ENCODE measurements at places on chromosomes 12 and 14.

- H3K27ac ChIP-seq: peak overlapping the region; percentile 100
- H3K4me1 ChIP-seq: peaks cover 97% of the 10 kb centered on the region
- no peaks in the 10 kb centered on the region for H3K27me3 ChIP-seq
- no peak for DNase-seq
These were observed 31.0 kb downstream of the CCDC85C start for GRCh38 chr14:99573000-99573330.

- H3K4me3 ChIP-seq: no peak overlapping the region
- H3K27me3 ChIP-seq: peaks cover 25% of the 10 kb centered on the region
- no peak overlapping the region for H3K27ac ChIP-seq
- no peak for DNase-seq
- peaks cover 18% of the 10 kb centered on the region for H3K4me1 ChIP-seq
These were observed 11.5 kb downstream of the C1S start for GRCh38 chr12:7072035-7072434.

GRCh38 chr12:105072888-105073488, 11.3 kb downstream of the ALDH1L2 start:
- H3K4me1 ChIP-seq: no peaks in the 10 kb centered on the region
- H3K4me3 ChIP-seq: no peak overlapping the region
- H3K36me3 ChIP-seq: no peaks in the 10 kb centered on the region
- H3K27me3 ChIP-seq: no peaks in the 10 kb centered on the region
- H3K27ac ChIP-seq: no peak overlapping the region

DNA sequence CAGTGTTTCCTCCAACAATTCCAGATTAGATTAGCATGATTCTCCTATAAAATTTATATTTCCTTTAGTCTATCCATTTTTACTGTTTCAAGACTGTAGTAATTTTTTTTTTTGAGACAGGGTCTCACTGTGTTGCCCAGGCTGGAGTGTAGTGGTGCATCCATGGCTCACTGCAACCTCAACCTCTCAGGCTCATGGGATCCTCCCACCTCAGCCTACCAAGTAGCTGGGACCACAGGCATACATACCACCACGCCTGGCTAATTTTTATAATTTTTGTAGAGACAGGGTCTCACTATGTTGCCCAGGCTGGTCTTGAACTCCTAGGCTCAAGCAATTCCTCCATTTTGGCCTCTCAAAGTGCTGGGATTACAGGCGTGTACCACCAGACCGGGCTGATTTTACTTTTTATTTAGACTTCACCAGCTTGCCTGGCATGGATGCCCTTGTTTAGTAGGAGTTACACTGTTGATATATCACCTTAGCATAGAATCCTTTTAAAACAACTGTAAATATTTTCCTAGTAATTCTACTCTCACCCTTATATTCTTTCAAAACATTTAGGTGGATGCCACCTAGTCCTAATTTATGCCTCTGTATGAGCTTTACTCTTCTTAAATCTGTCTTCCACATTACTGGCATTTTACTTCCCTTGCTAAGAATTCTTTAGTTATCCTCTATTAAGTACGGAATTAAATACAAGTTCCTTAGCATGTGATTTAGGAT, 55.8 kb upstream of the LIMA1 start:
- H3K4me1 ChIP-seq: no peaks in the 10 kb centered on the region
- no peak overlapping the region for H3K4me3 ChIP-seq
- H3K27ac ChIP-seq: no peak overlapping the region
- H3K27me3 ChIP-seq: no peaks in the 10 kb centered on the region

- no peak for DNase-seq
- peaks cover 3% of the 10 kb centered on the region for H3K36me3 ChIP-seq
- H3K27me3 ChIP-seq: no peaks in the 10 kb centered on the region
- no peaks in the 10 kb centered on the region for H3K4me1 ChIP-seq
- no peak overlapping the region for H3K27ac ChIP-seq
These were observed 870.6 kb downstream of the TMEM121 start for GRCh38 chr14:106396999-106397398.

DNA sequence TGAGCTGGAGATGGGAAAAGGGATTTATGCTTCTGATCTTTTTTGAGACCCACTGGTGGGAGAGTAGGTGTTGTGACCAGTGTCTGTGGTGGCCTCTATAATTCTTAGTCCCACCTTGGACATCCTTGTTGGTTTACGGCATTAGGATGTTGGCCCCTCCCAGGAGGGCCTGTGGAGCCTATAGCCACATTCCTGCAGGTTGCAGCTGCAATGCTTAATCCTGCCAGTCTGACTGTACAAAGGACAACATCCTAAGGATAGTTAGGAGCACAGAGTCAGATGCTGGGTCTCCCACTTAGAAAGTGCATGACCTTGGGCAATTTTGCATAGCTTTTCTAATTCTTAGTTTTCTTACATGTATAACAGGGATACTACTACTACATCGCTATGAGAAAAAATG, 150.9 kb upstream of the SLC38A2 start:
- peaks cover 5% of the 10 kb centered on the region for H3K36me3 ChIP-seq
- H3K4me1 ChIP-seq: peaks cover 45% of the 10 kb centered on the region
- H3K27ac ChIP-seq: peak overlapping the region; percentile 90

- no peak for DNase-seq
- H3K36me3 ChIP-seq: no peaks in the 10 kb centered on the region
- no peak overlapping the region for H3K27ac ChIP-seq
- peak overlapping the region; percentile 90 for H3K4me3 ChIP-seq
- peaks cover 48% of the 10 kb centered on the region for H3K4me1 ChIP-seq
These were observed 1.4 kb downstream of the ARL6IP4 start for GRCh38 chr12:122981587-122982476.

GRCh38 chr12:96132819-96133218, 61.4 kb upstream of the ELK3 start:
- no peak overlapping the region for H3K4me3 ChIP-seq
- peaks cover 3% of the 10 kb centered on the region for H3K27me3 ChIP-seq
- peaks cover 9% of the 10 kb centered on the region for H3K4me1 ChIP-seq
- H3K36me3 ChIP-seq: no peaks in the 10 kb centered on the region
- DNase-seq: no peak
- H3K27ac ChIP-seq: no peak overlapping the region

DNA sequence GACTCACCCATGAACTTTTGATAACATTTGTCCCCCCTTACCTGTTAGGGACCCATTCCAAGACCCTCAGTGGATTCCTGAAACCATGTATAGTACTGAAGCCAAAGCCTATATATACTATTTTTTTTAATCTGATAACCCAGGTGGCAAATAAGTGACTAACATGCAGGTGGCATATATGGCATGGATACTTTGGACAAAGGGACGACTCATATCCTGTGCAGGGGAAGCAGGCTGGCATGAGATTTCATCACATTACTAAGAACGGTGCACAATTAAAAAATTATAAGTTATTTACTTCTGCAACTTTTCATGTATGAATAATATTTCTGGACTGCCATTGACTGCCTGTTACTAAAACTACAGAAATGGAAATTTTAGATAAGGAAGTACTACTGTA, 880.1 kb upstream of the FBXO33 start:
- H3K4me1 ChIP-seq: peaks cover 10% of the 10 kb centered on the region
- no peak overlapping the region for H3K27ac ChIP-seq
- H3K27me3 ChIP-seq: no peaks in the 10 kb centered on the region
- peaks cover 7% of the 10 kb centered on the region for H3K36me3 ChIP-seq

DNA sequence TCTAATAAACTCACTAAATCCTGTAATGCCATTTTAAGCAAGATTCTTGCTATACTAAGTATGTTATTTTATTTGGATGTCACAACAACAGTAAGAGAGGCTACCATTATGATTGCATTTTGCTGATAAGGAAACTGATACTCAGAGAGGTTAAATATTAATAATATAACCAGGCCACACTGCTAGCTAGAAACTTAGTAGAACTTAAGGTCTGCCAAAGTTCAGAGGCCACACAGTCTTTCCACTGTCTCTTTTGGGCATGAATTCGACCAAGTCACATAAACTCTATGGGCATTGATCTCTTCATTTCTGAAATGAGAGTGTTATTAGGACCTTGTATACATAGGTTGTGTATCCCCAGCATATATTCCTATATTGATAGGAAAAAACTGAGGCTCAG, 147.9 kb downstream of the SYNE2 start:
- no peaks in the 10 kb centered on the region for H3K27me3 ChIP-seq
- H3K27ac ChIP-seq: no peak overlapping the region
- no peaks in the 10 kb centered on the region for H3K4me1 ChIP-seq
- no peak for DNase-seq
- H3K4me3 ChIP-seq: no peak overlapping the region

- H3K36me3 ChIP-seq: no peaks in the 10 kb centered on the region
- no peak for DNase-seq
- no peak overlapping the region for H3K4me3 ChIP-seq
- H3K27ac ChIP-seq: no peak overlapping the region
These were observed 104.5 kb downstream of the NT5DC3 start for GRCh38 chr12:103736572-103736971.

DNA sequence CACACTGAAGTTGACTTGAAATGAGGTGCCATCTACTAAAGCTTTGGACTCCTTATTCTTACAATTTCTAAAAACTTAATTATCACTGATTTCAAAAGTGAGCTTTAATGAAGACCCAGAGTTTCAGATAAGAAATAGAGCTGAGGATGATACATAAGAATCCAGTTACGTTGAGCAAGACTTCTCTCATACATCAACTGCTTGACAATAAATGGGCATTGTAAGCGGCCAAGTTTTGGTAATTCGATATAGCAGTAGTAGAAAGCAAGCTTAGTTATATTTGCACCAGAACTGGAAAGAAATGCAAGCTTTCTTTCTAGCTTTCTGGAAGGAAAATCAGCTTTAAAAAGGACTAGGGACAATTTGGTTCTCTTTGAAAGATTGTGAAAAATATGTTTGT, 1359.6 kb downstream of the FSCB start:
- no peaks in the 10 kb centered on the region for H3K4me1 ChIP-seq
- no peak for DNase-seq
- no peak overlapping the region for H3K27ac ChIP-seq
- no peak overlapping the region for H3K4me3 ChIP-seq
- H3K36me3 ChIP-seq: no peaks in the 10 kb centered on the region

DNA sequence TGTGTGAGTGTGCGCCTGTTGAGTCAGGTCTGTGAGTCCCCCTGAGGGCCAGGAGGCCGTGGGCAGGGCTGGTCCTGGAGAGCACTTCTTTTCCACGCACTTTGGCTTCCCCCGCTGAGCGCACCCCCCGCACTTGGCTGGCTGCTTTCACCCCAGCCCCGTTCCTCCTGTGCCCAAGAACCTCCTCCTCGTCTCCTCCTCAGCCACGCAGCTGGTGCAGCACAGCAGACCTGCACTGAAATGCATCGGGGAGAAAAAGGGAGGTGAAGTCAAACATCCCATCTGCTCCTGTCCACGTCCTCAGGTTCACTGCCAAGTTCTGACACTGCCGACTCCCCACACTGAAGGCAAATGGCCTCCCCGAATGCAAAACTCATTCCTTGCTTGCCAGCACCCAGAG, 362.7 kb upstream of the SFSWAP start:
- no peak overlapping the region for H3K27ac ChIP-seq
- H3K4me3 ChIP-seq: no peak overlapping the region
- peaks cover 23% of the 10 kb centered on the region for H3K4me1 ChIP-seq
- H3K36me3 ChIP-seq: no peaks in the 10 kb centered on the region
- DNase-seq: no peak

DNA sequence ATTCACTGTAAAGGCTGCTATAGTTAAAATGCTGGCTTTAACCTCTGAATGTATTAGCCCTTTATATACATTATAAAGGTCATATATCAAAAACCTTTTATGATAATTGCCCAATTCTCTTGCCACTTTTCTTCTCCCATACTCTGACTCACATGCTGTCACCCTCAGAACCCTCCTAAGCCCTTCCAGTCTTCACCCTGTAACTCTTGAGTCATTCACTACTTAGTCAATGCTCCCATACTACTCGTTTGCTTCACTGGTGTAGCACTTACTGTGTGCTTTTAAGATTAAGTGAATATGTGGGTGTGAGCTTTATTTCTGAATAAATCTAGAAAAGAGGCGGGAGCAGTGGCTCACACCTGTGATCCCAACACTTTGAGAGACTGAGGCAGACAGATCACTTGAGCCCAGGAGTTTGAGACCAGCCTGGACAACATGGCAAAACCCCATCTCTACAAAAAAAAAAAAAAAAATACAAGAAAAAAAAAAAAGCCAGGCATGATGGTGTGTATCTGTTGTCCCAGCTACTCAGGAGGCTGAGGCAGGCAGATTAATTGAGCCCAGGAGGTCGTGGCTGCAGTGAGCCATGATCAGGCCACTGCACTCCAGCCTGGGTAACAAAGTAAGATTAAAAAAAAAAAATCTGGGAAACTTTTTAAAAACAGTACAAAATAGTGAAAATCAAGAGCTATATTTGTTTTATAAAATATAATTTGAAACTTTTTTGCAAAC, 37.6 kb downstream of the SPATA7 start:
- H3K4me1 ChIP-seq: peaks cover 2% of the 10 kb centered on the region
- DNase-seq: no peak
- no peaks in the 10 kb centered on the region for H3K27me3 ChIP-seq
- peaks cover 14% of the 10 kb centered on the region for H3K36me3 ChIP-seq
- no peak overlapping the region for H3K27ac ChIP-seq

DNA sequence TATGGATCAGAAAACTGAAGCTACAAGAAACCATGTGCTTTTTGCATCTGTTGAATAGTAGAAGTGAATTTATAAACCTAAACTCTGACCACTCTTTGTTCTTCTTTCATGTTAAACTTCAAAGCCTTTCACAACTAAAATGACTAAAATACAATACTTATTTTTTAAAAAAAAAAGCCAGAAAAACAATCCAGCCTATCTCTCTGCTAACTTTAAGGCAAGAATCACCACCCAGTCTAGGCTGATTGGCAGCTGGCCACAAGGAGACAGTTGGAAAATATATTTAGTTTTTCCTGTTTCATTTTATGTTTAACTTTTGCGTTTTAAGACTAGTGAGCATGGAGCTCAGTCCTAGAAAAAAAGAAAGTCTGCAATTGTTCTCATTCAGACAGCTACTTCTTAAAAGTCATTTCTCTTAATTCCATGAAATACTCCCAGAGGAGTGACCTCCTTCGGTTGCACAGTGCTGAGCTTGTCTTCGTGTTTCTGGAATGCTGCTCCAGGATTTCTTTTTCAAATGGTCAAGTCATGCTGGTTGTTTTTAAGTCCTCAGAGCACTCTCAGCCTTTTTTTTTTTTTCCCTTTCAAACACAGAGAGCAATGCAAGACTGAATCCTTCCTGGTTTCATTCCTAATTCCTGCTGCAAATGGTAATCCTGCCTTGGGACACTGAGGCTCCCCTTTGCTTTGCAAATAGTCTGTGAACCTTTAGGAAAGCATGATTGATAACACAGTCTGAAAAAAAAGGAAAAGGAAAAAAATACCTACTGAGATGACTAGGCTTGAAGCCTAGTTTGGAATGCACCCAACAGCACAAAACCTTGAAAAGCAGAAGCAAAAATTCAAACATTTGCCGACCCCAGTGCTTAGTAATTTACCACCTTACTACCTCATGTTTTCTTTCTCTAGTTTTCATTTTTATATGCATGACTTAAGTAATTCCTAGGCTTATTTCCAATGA, 233.3 kb upstream of the DAAM1 start:
- H3K36me3 ChIP-seq: peaks cover 3% of the 10 kb centered on the region
- peaks cover 32% of the 10 kb centered on the region for H3K4me1 ChIP-seq
- no peaks in the 10 kb centered on the region for H3K27me3 ChIP-seq
- H3K4me3 ChIP-seq: peak overlapping the region; percentile 8
